ENCODE measurements at places on chromosomes 2 and 18. TPM values are rescaled to one million over a fixed set of nuclear protein-coding genes. Genes with fewer than 3 reads are reported as not detected.

Gene TLX2
- 6.6 TPM for total RNA-seq

Gene HRH4
- total RNA-seq, result not detected

Gene TUBA3E
- not detected for total RNA-seq

Gene POTEI
- not detected for total RNA-seq

Gene DSC1
- 0.49 TPM for total RNA-seq

Gene ANO7
- 0.98 TPM for total RNA-seq

Gene EN1
- not detected for total RNA-seq

Gene AMER3
- not detected for total RNA-seq

Gene PDE1A
- total RNA-seq, result 14.5 TPM

Gene DSC2
- 108 TPM for total RNA-seq

Gene LBH
- 28.0 TPM for total RNA-seq

Gene CRYGC
- total RNA-seq, result not detected

Gene CELF4
- 2.2 TPM for total RNA-seq

Gene CAPN14
- 4.7 TPM for total RNA-seq

Gene SLC5A7
- 1.7 TPM for total RNA-seq

Gene GRB14
- 2.7 TPM for total RNA-seq

Gene CKAP2L
- 1.2 TPM for total RNA-seq

Gene RTP5
- not detected for total RNA-seq

Gene IMPA2
- 128 TPM for total RNA-seq

Gene ANKRD53
- 4.9 TPM for total RNA-seq

Gene VPS4B
- 30.7 TPM for total RNA-seq

Gene PPM1B
- 32.2 TPM for total RNA-seq

Gene MC5R
- 0.74 TPM for total RNA-seq

Gene CYTIP
- total RNA-seq, result 12.5 TPM

All from vagina (tissue), 2 donors.